ENCODE measurements at places on chromosomes 11 and 22. TPM values are rescaled to one million over a fixed set of nuclear protein-coding genes. Genes with fewer than 3 reads are reported as not detected.

DNA sequence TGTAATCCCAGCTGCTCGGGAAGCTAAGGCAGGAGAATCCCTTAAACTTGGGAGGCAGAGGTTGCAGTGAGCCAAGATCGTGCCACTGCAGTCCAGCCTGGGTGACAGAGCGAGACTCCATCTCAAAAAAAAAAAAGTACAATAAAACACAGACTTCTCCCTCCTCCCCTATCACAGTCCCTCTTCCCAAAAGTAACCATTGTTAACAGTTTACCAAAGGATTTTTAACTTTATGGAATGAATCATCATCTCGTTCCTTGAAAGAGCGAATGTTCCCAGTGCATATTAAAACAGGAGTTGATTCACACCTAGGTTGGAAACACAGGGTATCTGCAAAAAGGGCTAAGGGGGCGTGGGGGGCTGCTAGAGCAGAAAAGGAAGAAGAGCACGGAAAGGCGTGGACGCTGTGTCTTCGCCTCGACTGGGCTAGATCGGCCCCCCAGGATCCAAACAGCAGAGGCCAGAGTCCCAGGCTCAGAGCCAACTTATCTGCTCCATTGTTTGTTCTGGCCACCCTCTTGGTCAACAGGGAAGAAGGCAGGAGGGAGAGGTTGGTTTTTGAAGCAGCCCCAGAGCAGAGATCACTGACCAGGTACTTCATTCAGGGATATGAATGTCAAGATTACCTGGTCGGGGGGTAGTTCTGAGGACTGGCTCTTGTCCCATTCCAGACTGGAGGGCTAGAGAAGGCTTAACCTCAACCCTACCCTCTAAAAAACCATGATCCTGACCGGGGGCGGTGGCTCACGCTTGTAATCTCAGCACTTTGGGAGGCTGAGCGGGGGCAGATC is 2.1 kb upstream of the AHNAK start:
- DNase-seq: no peak

SDHAF2 gene
- total RNA-seq: 35.7 TPM

DCHS1 gene
- 63.0 TPM for total RNA-seq

GRCh38 chr11:67117176-67117575 is 1.9 kb upstream of the KDM2A start:
- no peak for DNase-seq

GRCh38 chr11:2302896-2303626 is 1.2 kb downstream of the TSPAN32 start:
- no peak for DNase-seq

MPZL2 gene
- total RNA-seq: not detected

GRCh38 chr11:112225753-112226061 is 521 bp upstream of the PTS start:
- DNase-seq: no peak

RFPL3 gene
- total RNA-seq: not detected

AMOTL1 gene
- 71.7 TPM for total RNA-seq

DNA sequence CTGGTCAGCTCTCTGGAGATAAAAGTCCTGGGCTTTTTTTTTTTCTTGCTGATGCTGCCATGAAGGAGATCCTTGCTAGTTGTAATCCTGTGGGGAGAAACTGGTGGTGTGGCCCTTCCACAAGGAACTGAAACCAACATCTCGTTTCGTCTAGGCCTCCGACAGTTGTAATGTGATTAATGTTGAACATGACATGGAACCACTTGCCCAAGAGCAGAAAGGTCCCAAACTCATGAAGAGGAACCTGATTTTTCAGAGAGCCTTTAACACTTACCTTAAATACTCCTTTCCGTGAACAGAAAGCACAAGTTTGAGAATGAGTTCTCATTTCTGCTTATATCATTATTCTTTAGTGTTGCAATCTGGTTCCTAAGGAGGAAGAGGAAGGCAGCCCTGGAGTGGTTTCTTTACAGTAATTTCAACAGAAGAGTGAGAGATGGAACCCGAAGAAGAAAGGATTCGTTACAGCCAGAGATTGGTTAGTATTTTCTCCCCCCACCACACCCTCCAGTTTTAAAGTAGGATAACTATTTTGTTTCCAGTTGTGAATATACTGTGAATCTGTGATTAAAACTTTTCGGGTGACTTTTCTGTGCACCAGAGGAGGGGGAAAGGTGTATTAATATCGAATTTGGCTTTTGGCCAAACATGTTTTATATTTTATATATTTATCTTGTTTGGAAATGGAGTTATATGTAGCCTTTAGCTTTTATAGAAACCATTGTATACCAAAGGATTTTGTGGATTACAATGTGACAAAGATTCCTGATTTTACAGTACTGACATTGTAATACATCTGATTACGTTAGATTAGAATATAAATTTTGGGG is 2.0 kb downstream of the KDM2A start:
- DNase-seq: no peak

RASSF10 gene
- not detected for total RNA-seq

NPTXR gene
- total RNA-seq: 4.8 TPM

GRCh38 chr11:113338730-113339129 is 24.3 kb downstream of the TTC12 start:
- DNase-seq: no peak

DNA sequence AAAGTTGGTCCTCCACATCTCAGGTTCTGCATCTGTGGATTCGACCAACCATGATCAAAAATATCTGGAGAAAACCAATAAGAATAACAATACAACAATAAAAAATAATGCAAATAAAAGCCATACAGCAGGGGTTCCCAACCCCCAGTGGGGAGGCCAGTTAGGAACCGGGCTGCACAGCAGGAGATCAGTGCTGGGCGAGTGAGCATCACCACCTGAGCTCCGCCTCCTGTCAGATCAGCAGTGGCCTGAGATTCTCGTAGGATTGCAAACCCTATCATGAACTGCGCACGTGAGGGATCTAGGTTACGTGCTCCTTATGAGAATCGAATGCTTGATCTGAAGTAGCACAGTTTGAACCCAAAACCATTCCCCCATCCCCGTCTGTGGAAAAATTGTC is 25.4 kb upstream of the MYO18B start:
- DNase-seq: peak; percentile 69

TRPM5 gene
- not detected for total RNA-seq

DNA sequence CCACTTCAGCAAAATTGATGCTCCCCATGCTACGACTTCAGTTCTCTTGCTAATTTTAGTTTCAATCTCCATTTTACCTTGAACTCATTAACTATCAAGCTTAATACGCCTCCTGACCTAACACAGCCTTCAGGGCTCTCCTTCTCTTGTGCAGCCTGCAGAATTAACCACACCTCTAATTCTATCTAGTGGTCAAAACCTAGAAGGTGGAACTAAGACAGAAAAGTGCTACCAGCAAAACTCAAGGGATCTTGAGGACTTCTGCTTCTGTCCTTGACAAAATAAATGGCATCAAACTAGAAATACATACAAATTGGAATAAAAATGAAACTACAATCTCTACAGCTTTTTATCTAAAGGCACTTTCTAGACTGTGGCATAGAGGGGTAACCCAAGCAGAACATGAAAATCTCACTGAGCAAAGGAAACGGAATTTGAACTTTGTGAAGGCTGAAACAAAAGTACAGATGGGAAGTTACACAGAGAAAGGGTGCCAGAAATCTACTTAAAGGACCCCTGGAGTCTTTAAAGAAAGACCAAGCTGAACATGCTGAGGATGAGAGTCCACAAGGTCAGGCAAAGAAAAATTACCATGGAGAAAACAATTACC is 10.7 kb downstream of the CWF19L2 start:
- DNase-seq: no peak

OR5F1 gene
- not detected for total RNA-seq

DNA sequence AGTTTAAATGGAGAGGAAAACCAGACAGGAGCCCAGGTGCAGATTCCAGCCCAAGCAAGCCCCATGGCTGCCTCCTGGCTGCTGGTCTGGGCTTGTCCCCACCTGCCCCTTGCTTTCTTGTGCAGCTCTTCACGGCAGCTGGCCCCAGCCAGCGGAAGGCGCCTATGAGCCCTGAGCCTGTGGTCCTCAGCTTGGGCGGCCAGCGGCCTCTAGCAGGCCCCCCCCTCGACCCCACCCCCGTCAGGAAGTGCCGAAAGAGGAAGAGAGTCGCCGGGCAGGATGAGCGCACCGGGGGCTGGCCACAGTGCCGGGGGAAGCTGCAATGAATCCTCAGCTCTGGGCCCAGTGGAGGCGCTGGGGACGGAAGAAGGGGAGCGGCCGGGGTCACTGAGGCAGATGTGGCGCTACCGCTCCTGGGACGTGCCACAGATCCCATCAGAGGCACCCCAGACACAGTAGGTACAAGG is 2.1 kb upstream of the DGKZ start:
- no peak for DNase-seq

- no peak for DNase-seq
These were observed 22.2 kb downstream of the LIF start for GRCh38 chr22:30224161-30224857.

DNA sequence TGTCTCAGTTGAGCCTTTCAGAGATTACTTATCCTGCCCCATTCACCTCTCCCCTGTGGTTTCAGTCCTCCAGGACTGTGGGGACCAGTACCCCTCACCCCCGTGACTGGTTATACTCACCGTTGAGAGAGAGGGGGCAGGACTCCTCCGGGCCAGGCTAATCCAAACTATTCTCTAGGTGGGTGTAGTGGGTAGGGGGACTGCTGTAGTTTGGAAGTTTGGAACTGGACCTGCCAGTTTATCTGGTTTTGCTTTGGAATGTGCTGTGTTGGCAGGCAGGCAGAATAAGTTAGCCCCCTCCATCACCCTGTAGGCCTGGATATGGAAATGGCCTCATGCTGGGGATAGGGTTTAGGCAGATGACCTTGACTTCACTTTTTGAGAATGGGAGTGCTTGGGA is 13.5 kb downstream of the TEAD1 start:
- no peak for DNase-seq

- no peak for DNase-seq
These were observed 3.1 kb upstream of the LGALS1 start for GRCh38 chr22:37672206-37672919.

GRCh38 chr11:106231591-106231990 is 154.1 kb downstream of the AASDHPPT start:
- no peak for DNase-seq

CCDC15 gene
- total RNA-seq: 1.3 TPM

GRCh38 chr11:109783840-109784239 is 309.4 kb upstream of the ZC3H12C start:
- no peak for DNase-seq

DNA sequence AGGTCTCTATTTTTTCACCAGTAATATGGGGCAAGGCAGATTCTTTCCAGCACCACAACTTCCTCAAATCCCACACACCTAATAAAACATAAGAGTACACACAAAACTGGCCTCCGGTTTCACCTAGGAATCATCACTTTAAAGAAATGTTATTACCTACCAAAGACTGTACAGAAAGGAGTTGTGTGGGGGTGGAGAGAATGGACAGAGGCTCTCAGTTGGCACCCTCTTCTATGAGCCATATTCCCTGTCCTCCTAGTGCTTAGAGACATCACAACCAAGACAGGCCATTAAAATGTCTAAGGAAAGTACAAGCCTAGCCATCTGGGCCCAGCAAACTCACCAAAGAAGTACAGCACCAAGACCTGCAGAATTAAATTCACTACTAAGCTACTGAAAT is 56.1 kb downstream of the RBFOX2 start:
- no peak for DNase-seq

DNA sequence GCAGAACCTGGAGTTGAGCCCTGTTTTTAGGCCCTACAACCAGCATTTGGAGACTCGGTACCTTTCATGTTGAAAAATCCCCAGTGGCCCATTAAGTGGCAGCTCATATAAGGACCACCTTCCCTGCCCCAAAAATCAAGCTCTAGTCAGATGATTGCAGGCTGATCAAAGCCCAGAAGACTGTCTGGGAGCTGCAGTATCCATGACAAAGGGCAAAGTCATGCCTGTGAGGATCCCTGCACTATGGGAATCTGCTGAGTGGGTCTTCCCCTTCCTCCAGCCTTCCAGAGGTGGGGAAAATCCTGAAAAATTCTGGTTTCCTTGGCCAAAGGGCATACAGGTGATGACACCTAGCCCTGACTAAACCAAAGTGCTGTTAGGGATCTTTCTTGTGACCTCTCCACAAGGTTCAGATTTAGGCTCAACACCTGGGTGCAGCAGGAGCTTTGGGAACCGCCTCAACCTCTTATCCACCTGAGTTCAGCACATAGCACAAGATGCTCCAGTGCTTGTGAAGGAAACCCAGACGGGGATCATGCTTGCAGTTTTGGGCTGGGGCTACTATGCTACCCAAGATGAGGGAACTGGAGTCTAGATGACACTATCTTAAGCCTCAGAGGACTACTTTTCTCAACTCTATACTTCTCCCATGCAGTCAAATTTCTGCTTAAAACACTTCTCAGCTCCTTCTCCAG is 1.2 kb upstream of the TRIM3 start:
- DNase-seq: peak; percentile 54

TUBA8 gene
- 1.8 TPM for total RNA-seq

DNA sequence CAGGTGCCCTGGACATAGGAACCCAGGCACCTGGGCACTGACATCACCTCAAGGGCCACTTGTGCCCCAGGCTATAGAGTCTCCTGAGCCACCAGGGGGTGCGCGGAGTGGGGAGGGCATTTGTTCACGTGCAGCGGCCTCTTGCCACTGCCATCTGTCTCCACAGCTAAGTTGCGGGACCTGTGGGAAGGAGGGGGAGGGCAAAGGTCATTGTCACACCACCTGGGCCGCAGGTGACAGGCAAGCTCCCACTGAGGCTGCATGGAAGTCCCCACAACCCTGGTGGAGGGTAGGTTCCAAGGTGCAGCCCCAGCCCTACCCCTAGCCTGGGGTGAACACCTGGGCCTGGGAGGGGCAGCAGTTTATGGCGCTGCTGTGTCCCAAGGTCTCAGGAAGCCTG is 79.5 kb downstream of the PIWIL3 start:
- DNase-seq: no peak

DNA sequence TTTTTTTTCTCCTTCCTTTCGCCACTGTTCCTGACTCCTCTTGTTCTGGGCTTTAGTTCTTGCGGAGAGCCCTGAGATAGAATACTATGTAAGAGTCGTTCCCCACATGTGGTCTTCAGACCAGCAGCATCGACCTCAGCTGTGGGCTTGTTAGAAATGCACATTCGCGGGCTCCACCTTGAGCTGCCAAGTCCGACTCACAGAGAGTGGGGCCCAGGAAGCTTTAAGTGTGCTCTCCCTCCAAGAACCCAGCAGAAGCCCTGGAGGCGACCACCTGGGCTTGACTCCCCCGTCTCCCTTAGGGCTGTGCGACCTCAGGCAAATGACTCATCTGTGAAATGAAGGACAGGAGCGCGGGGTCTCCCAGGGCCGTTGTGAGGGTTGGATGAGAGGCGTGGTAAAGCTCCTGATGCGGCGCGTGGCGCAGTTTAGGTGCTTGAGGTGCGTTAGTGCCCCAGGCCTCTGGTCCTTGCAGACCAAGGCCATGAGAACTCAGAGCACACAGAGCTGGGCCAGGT is 18.8 kb downstream of the SAMM50 start:
- DNase-seq: no peak

GRCh38 chr22:43720716-43721115 is 91.4 kb downstream of the EFCAB6 start:
- DNase-seq: no peak

DNA sequence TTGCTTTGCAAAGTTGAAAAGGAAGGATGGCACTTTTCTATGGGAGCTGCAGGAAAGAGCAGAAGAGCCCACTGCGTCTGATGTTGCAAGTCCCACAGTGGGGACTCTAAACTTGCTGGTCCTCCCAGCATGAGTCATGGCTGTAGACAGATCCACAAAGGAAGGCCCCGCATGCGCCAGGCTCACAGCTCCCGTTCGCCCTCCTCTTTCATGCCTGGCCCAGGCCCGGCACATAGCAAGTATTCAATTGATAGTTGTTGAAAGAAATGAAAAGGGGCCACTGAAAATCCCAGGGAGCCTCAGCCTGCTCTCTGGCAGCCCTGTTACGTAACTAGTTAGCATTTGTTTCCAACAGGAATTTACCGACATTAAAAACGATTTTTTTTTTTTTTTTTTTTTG is 18.9 kb downstream of the AP1B1 start:
- peak; percentile 87 for DNase-seq

HEPN1 gene
- not detected for total RNA-seq

Data from osteocyte (in vitro differentiated cells).